Lung (tissue), 17 donors: ENCODE measurements at places on chromosomes 5 and 9. TPM values are rescaled to one million over a fixed set of nuclear protein-coding genes. Genes with fewer than 3 reads are reported as not detected.

Gene PCDHGA2
- total RNA-seq, result 7.7 TPM

DNA sequence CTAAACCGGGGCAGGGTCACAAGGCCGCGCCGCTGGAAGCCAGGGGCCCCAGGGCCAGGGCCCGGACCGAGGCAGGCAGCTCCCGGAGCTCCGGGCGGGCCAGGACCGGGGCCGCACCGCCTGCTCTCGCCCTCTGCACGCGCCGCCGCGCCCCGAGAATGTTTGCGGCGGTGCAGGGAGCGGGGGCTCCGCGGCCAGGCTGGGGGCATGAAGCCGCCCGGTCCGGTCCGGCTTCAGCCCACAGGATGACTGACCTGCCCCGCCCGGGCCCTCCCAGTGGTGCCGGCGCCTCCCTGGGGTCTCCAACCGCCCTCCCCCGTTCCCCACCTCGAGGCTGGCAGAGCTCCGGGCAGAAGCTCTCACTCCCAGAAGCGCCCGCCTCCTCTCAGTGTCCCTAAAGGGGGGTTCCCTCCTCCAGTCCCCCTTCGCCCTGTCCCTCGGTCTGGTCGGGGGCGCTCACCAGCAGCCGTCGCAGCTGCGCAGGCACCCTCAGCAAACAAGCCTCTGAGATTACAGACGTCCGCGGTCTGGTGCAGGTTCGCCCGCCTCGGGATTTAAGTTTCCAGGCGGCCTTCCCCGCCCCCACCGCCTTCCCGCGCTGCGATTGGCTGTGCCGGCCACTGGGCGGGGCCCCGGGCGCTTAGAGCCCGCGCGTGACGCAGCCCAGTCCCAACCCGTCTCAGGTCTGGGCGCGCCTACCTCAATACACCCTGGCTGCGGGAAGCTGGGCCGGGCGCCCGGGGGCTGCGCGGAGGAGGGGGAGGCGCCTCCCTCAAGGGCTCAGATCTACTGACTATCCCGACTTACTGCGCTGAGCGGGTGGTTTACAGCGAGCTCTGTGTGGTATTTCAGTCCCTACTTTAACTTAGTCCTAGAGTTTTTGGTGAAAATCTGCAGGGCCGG is at the start of gene CTSV:
CTSV (minus strand) TSS at position 532 of the 903 bp plus-strand sequence. CDS start 1,099 bp downstream, outside the sequence.
- H3K36me3 ChIP-seq, result no peaks in the 10 kb centered on the region
- H3K27ac ChIP-seq, result no peak within 1 kb of the TSS
- peaks cover 9% of the 10 kb centered on the region for H3K27me3 ChIP-seq
- DNase-seq, result peak; percentile 90
- H3K4me1 ChIP-seq, result peaks cover 5% of the 10 kb centered on the region

Gene PCDHB11
- 9.6 TPM for total RNA-seq

Gene PKD2L2
- not detected for total RNA-seq

Gene F2RL2
- 0.80 TPM for total RNA-seq

- DNase-seq, result no peak
- H3K27ac ChIP-seq, result no peak overlapping the region
- H3K4me3 ChIP-seq, result no peak overlapping the region
- no peaks in the 10 kb centered on the region for H3K27me3 ChIP-seq
These were observed 345.8 kb upstream of the KLF9 start for GRCh38 chr9:70760228-70760627.

DNA sequence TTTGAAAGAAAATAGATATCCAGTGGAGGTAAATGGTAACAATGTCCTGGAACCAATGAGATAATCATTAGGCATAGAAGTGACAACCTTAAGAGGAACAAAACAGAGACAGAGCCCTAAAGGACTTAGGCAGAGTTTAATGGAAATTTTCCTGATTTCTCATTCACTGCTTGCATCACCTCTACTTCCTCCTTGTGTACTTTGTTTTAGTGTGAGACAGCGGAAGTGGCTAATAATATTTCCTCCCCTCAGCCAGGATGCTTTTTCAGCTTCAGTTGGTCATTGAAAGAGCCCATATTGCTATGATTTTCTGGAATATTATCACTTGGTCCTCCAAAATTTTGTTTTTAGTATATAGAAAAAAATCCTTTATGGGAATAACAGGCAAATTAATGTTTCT is 153.4 kb upstream of the MPDZ start:
- no peak overlapping the region for H3K27ac ChIP-seq
- H3K4me3 ChIP-seq, result no peak overlapping the region
- no peaks in the 10 kb centered on the region for H3K36me3 ChIP-seq
- DNase-seq, result no peak
- H3K4me1 ChIP-seq, result peaks cover 8% of the 10 kb centered on the region

DNA sequence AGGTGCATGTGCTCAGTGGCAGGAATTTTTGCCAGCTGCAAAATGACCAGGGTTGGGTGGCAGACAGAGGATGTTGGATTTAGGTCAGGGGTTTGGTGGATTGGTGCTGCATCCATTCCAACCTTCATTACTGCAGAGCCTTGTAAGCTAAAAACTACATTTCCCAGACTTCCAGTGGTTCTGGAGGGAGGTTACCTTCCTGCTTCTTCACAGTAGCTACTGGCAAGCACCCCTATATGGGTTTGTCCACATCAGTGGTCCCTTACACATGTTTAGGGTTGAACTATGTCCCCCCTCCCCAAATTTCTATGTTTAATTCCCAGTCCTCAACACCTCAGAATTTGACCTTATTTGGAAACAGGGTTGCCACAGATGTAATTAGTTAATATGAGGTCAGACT is 20.7 kb upstream of the IL17B start:
- H3K4me3 ChIP-seq, result no peak overlapping the region
- H3K27me3 ChIP-seq, result no peaks in the 10 kb centered on the region
- H3K36me3 ChIP-seq, result no peaks in the 10 kb centered on the region
- peaks cover 10% of the 10 kb centered on the region for H3K4me1 ChIP-seq

DNA sequence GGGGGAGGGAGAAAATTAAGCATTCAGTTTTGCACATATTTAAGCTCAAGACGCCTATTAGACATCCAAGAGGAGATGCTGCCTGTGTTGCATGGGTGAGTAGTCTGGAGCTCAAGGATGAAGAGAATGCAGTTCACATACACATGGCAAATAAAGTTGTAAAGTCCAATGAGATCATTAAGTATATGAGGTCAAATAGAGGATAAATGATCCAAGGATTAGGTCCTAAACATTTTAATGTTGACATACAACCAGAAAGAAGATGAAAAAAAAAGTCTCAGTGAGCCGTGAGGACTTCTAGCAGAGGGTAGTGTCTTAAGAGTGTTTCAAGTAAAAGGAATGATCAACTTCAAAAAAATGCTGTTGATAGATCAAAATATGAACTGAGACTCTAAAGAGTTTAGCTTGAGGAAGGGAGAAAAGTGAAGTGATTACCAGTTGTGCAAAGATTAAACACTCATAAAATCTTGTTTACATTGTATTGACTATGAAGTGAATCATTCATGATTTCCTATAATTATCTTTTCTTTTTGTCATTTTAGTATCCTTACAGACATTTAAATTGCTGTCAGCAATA is 251.8 kb downstream of the ZNF608 start:
- no peak overlapping the region for H3K4me3 ChIP-seq
- no peaks in the 10 kb centered on the region for H3K27me3 ChIP-seq
- H3K36me3 ChIP-seq, result no peaks in the 10 kb centered on the region
- no peaks in the 10 kb centered on the region for H3K4me1 ChIP-seq
- DNase-seq, result no peak

GRCh38 chr5:74201334-74202081 is 439.0 kb downstream of the ENC1 start:
- H3K4me3 ChIP-seq, result no peak overlapping the region
- H3K4me1 ChIP-seq, result peaks cover 4% of the 10 kb centered on the region
- H3K27ac ChIP-seq, result no peak overlapping the region
- no peak for DNase-seq

DNA sequence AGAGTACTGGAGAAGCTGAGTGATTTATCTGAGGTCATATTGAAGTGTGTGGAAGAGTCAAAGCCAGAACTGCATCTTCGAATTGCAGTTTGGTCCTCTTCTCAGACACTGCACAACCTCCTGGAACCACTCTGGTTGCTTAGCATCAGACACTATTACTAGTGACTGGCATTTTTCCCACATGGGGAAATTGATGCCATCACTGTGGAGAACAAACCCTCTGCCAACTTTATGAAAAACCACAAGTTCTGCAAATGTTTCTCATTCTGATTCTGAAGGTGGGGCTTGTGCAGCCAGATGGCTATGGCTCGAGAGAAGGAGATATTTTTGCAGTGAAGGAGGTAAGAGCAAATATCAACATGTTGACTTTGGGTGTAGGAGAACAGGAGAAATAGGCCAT is 67.2 kb downstream of the KCTD16 start:
- H3K4me1 ChIP-seq, result no peaks in the 10 kb centered on the region
- DNase-seq, result no peak
- H3K36me3 ChIP-seq, result no peaks in the 10 kb centered on the region

GRCh38 chr5:127355337-127355736 is 64.7 kb downstream of the MEGF10 start:
- DNase-seq, result no peak
- H3K4me1 ChIP-seq, result no peaks in the 10 kb centered on the region
- no peaks in the 10 kb centered on the region for H3K27me3 ChIP-seq
- no peak overlapping the region for H3K4me3 ChIP-seq
- no peak overlapping the region for H3K27ac ChIP-seq

Gene ARSI
- total RNA-seq, result 15.4 TPM

Gene IARS1
- total RNA-seq, result 120 TPM

- H3K27me3 ChIP-seq, result no peaks in the 10 kb centered on the region
- H3K4me1 ChIP-seq, result no peaks in the 10 kb centered on the region
These were observed 71.0 kb downstream of the INVS start for GRCh38 chr9:100170085-100170484.
